ENCODE measurements at places on chromosomes 6 and 20.

- DNase-seq: no peak
Measured at GRCh38 chr6:101042966-101043365, 161.8 kb upstream of the ASCC3 start.

DNA sequence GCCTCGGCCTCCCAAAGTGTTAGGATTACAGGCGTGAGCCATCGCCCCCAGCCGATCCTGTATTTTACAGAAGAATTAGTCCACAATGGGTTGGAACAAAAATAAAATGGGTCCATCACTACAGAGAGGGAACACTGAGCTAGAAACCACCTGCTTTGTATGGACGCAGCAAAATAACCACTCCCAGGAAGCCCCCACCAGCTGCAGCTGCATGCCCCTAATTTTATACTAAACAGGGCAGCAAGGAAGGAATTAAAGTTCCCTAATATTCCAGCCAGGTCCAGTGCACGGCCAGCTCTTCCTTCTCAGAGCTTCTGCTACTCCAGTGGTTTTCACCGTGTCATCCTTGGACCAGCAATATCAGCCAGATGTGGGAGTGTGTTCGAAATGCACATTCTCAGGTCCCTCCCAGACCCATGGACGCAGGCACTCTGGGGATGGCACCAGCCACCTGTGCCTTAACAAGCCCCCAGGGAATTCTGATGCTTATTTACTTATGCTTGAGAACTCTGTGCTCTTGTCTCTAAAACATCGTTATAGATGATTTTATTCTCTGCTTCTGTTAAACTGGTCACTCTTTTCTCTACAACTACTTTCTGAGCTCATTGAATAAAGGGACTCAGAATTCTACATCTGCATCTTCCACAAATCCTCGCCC lies 189.5 kb upstream of the SLC24A3 start:
- no peak for DNase-seq

DNA sequence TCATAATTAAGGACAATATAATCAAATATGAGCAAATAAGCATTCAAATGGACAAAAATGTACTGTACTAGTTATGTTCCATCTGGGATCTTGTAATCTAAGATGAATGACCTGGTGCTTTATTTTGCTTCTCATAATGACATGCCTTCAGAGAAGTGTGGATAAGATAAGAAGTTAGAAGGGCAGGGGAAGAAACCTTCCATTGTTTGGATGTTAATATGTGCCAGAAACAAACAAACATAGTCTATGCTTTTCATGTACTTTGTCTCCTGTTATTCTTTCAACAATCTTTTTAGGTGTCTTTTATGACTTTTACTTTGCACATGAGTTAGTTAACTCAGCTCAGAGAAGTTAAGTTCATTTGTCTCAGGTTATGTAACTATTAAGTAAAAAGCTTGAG lies 511.5 kb upstream of the SOX4 start:
- DNase-seq: no peak

DNA sequence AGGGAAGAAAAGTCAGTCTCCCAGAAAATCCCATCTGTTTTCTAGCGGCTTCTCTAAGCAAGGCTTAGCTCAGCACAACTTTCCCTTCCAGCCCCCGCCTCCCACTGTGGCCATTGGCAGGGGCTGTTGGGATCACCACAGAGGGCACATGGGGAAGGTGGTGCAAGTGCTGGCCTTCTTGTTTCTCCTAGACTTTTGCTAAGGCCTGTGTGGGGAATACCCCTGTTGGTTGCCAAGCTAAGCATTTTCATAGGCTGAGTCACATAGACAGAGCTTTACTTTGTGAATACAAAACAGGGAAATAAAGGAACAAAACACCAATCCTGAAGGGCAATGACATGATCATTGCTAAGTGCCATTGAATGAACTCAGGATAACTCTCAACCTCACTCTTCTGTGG lies 32.4 kb upstream of the TIAM2 start:
- DNase-seq: peak; percentile 70

DNA sequence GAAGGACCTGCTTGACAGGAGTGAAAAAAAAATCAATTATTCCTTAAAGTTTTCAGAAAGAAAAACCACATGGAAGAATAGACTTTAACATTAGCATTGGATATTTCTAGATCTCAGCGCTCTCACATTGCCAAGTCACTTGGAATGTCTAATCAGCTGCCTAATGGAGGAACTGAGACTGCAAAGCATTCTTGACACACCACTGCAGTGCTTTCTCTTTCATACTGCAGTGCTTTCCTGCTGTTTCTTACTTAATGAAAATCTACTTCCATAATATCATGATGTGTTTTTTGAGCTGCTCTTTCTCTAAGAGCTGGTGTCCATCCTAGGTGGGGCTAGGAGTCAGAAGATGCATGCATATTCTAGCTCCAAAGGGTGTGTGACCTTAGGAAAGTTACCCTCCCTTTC lies 20.4 kb upstream of the MCM3 start:
- peak; percentile 19 for DNase-seq

GRCh38 chr6:52647199-52647598 lies 23.7 kb upstream of the TMEM14A start:
- peak; percentile 53 for DNase-seq

DNA sequence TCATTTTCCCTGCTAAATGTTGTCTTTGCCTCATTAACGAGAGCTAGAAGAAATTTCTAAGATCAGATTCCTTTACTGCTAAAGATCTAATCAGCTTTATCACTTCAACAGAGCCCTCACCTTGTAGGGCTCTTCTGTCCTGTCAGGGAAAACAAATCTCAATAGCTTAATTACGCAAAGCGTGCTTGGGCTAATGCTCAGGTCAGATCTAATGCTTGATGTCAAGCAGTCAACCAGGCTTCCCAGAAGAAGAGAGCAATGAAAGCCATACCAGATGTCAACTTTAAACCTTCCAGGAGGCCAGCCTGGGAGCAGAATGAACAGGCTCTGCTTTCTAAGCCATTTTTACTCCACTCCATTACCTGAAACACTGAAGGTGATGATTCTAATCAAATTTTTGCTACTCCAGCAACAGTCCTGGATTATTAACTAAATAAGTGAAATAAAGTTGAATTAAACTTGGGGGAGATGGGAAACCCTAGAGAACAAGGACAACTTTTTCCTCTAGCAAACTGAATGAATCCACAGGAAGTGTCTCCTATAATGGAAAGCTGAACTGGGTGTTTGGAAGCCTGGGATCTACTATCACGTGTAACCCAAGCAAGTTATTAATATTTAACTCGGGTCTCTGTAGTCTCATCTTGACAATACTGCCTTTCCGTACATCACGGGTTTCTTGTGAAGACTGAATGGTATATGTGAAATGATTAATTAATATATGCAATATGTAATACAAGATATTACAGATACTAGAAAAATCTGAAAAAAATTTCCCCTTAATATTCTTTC lies 273.7 kb downstream of the PTPRK start:
- no peak for DNase-seq

DNA sequence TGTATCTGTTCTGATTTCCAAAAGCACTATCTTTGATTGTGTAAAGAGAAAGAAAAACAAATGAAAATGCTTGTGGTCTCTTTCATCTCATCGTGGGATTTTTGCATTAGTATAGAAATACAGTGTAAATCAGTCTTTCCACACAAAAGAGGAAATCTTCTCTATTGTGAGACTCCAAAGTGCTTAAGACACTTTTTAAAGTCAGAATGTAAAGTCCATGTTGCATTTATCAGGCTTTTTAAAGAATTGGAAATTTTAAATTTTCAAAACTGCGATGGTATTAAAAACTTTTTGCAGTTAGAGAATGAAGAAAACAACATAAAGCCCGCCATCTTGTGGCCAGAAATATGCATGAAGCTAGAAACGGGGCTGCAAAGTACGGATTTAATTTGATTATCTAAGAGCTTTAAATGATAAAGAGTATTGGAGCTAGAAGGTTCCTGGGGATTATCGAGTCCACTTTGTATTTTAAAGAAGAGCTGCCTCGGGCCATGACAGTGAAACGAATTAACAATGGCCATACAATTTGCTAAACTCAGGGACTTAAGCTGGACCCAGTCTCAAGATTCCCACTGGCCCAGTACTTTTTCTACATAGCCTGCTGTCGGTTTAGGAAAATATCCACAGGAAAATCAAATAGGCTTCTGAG lies 339.6 kb downstream of the ARHGAP18 start:
- DNase-seq: peak; percentile 56

- no peak for DNase-seq
Measured at GRCh38 chr6:148884461-148884860, 137.6 kb downstream of the UST start.

DNA sequence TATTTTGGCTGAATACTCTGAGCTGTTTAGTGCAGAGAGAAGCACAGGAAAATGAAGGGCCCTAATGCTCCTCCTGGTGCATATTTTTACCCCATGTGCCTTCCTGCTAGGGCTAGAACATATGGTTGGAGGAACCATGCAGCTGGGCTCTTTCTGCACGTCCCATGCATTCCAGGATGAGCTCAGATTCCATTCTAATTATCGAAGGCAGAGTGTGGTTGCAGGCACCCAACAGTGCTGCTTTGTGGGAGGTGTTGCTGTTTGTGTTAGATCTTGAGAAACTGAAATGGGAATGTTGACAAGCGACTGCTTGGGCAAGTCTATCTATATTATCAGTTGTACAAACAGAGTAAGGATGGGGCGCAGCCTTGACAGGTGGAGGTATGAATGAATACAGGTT lies 419.5 kb downstream of the DHX35 start:
- no peak for DNase-seq

GRCh38 chr6:134235937-134236751 lies 81.8 kb downstream of the SGK1 start:
- DNase-seq: peak; percentile 71

GRCh38 chr20:63017826-63018411 lies 11.2 kb upstream of the BHLHE23 start:
- no peak for DNase-seq

- DNase-seq: peak; percentile 50
Measured at GRCh38 chr20:51385646-51386530, 156.6 kb downstream of the NFATC2 start.

DNA sequence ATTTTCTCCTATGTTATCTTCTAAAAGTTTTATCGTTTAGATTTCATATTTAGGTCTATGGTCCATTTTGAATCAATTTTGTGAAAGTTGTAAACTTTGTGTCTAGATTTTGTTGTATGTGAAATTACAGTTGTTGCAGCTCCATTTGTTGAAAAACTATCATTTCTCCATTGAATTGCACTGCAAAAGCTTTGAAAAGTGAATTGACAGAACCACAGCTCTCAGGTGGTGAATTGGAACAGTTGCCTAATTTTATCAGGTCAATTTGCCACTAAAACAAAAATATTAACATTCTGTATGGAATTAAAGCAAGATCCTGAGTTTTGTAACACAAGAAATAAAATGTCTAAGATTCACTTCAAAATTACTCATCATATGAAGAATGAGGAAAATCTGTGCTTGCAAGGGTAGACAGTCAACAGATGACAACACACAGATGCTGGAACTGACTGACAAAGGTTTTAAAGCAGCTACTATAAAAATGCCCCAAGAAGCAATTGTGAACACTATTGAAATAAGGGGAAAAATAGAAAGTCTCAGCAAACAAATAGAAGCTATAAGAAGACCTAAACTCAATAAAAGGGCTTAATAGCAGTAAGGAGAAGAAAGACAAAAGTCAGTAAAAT lies 346.7 kb downstream of the PAX1 start:
- DNase-seq: no peak

GRCh38 chr6:44538807-44539201 lies 151.3 kb downstream of the CDC5L start:
- DNase-seq: no peak

- no peak for DNase-seq
Measured at GRCh38 chr20:25318471-25319240, 70.8 kb downstream of the PYGB start.

GRCh38 chr6:145267076-145267867 lies 468.0 kb downstream of the EPM2A start:
- no peak for DNase-seq

DNA sequence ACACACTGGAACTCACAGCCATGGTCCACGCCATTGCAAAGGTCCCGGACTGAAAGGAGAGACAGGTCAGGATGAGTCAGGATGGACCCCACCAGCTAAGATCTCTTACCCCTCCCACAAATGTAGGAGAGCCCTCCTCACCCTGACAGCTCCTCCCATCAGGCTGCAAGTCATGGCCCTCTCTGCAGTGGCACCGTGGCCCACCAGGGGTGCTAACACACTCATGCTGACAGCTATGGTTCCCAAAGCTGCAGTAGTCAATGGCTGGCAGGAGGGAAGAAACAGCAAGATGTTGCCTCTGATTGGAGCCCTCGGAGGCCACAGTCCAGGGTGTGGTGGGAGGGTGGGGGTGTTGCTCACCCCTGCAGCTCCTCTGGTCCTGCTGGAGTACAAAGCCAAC lies 5.7 kb upstream of the RBPJL start:
- DNase-seq: peak; percentile 52

DNA sequence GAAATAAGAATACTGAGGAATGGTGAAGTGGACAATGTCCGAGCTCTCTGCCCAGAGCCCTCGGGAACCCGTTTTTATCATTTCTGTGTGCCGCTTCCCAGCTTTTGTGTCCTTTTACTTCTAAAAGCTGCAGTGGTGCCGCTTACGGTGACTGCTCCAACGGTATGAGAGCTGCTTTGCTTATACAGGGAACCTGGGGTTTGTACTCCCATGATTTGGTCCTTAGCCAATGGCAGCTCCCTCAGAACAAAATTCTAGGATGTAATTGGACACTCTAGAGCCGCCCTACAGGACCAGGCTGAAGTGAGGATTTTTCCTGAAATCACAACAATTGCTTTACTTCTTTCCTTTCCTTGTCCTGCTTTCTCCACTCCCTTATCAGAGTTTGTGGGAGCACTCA lies 24.2 kb upstream of the PCSK2 start:
- DNase-seq: no peak

- no peak for DNase-seq
Measured at GRCh38 chr6:101626269-101626668, 232.8 kb downstream of the GRIK2 start.

DNA sequence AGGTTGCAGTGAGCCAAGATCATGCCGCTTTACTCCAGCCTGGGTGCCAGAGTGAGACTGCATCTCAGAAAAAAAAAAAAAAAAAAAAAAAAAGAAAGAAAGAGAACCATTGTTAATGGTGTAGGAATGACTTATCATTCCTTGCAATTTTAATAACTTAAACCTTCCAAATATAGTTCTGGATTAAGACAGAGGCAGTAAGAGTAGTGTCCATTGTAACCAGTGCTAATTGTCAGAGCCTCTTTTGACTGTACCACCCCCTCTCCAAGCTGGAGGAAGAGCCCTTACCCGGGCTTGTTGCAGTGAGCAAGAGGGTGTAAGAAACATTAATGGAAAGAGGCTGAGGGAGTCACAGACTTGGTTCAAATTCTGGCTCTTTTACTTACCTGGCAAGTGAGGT lies 53.8 kb downstream of the SASH1 start:
- no peak for DNase-seq

- no peak for DNase-seq
Measured at GRCh38 chr6:621931-622330, 35.0 kb downstream of the HUS1B start.

- no peak for DNase-seq
Measured at GRCh38 chr20:44970243-44970757, 4.0 kb downstream of the STK4 start.

Data from EL (cell line).